ENCODE measurements at places on chromosomes 16 and 17.

- DNase-seq: no peak
These were observed 30.7 kb downstream of the MNT start for GRCh38 chr17:2370211-2370589.

DNA sequence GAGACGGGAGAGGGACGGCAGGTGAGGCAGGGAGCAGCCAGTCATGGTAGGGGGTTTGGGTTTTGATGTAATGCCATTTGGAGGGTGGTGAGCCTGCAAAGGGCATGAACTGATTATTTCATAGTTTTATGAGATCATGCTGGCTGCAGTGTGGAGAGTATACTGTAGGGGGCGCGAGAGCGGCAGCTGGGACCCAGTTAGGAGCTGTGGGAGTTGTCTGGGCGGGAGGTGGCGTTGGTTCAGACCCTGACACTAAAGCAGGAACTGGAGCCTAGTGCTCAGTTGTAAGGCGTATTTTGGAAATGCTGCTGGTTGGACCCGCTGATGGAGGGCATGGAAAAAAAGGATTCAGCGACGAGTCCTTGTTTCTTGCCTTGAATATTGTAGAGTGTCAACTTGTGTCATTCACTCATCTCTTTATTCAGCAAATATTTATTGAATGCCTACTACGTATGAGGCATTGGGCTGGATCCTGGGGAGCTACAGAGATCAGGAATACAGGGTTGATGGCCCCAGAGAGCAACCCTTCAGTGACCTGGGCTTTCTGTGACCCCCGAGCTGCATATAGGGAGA, 23.7 kb upstream of the KDM8 start:
- peak; percentile 36 for DNase-seq

DNA sequence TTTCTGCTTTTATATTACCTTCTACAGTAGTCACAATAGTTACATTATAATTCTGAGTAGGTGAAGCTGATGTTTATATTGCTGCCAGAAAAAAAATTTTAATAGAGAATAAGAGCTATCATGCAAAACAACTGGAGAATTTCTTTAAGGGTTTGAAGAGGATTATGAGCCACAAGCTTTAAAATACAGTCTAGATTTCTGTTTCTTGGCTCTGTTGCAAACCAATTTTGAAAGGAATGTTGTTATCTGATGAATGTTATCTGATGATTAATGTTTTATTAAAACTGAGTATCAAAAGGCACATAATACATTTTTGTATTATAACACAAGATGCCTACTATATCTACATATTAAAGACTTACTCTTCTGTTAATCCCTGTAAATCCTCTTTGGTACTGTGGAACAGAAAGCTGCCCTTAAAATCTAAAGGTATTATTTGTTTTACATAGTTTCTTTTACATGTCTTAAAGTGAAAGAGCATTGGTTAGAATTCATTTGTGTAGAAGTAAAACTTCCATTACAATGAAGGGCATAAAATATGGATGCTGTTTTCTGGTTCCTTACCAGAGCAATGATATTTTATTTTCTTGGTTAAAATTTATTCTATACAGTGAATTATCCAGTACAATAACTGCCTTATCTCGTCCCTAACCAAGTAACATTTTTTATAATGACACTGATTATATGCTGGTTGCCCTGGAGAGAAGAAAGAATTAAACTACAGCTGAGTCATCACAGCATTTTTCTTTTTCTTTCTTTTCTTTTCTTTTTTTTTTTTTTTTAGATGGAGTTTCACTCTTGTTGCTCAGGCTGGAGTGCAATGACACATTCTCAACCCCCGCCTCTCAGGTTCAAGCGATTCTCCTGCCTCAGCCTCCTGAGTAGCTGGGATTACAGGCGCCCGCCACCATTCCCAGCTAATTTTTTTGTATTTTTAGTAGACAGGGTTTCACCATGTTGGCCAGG, 205.7 kb downstream of the TANC2 start:
- DNase-seq: no peak

DNA sequence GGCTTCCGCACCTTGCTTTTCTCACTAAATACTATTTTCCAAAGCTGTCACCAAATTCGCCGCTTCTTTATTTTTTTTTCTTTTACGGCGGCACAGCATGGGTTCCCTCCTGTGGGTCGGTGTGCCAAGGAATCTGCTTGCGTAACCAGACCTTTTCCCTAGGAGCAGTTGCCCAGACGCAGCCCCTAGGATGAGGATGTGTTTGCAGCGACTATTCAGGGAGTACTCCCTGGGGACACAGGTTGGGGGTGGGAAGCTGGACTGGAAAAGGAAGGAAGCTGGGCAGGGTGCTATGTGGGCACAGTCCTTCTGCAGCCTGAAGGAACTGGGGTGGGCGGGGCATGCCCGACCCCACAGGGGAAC, 49.0 kb upstream of the ZCCHC14 start:
- no peak for DNase-seq

- DNase-seq: no peak
These were observed 22.2 kb downstream of the ANKFY1 start for GRCh38 chr17:4241535-4241934.
